ENCODE measurements at places on chromosomes 2 and 18. TPM values are rescaled to one million over a fixed set of nuclear protein-coding genes. Genes with fewer than 3 reads are reported as not detected.

SNED1 gene
- total RNA-seq, result 3.6 TPM

ASPRV1 gene
- total RNA-seq, result 1.3 TPM

DNA sequence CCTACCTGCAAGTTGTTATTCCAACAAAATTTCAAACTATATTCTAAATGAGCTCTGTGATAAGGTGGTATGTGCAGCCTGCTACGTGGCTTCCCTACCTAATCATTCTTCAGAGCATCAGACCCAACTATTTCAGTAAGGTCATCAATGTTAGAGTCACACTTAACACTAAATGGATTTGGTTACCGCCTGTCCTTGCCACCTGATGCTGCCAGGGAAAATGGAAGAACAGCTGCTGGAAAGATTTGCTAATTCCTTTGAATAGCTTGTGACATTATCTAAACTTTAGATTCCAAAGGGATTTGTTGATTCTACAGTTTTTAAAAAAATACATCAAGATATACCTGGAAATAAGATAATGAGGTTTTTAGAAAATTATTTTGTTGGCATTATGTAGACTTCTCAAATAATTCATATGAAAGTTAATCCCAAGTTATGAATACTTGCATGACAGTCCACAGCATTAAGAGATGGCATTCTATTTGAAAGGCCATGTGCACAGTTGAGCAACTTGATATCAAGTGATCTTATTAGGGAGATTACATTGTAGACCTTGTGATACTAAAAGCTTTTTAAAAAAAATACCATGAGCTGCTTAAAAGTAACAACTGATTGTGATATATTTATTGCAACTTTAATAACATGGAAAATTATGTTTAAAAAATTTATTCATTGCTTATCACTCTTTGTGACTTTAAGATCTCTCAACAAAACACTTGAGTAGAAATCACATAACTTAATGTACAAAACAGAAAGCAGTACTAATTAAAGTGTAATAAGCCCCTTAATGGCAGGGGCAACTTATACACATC is 98.3 kb upstream of the UGP2 start:
- no peak overlapping the region for H3K4me3 ChIP-seq
- no peaks in the 10 kb centered on the region for H3K4me1 ChIP-seq
- H3K27ac ChIP-seq, result no peak overlapping the region

DNA sequence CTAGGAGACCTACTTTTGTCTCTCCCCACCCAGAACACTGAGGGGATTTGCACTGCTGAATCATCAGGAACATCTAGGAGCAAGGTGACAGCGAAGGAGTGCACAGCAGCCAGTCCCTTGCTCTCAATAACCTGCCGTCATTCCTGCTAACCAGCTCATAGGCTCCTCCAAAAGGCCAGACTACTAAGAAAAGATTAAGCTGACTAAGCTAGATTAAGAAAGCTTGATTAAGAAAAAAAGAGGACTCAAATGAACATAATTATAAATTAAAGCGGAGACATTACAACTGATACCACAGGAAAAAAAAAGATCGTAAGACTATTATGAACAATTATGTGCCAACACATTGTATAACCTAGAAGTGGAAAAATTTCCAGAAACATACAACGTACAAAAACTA is 1254.8 kb upstream of the CHAC2 start:
- H3K27me3 ChIP-seq, result no peaks in the 10 kb centered on the region
- H3K36me3 ChIP-seq, result no peaks in the 10 kb centered on the region
- no peak overlapping the region for H3K27ac ChIP-seq

DNA sequence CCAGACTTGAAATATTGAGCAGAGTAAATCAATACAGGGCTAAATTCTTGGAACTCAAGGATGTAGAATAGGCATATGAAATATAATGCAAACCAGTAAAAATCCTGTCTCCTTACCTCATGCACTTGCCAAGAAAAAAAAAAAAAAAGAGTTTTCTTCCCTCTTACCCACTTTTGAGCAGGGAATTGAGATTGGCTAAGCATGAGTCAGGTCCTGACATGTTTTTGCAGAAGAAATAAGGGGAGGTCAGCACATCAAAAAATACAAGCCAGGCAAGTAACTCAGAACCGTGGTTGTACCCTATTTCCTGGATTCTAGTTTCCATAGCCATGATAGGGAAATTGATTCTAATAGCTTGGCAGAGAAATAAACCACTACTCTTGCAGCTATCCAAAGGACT is 1526.7 kb downstream of the LRP1B start:
- no peak overlapping the region for H3K4me3 ChIP-seq
- H3K4me1 ChIP-seq, result no peaks in the 10 kb centered on the region
- no peak for DNase-seq
- no peaks in the 10 kb centered on the region for H3K36me3 ChIP-seq
- no peak overlapping the region for H3K27ac ChIP-seq
- H3K27me3 ChIP-seq, result no peaks in the 10 kb centered on the region

GRCh38 chr2:147636886-147637285 is 207.9 kb upstream of the ACVR2A start:
- no peaks in the 10 kb centered on the region for H3K27me3 ChIP-seq
- no peak overlapping the region for H3K27ac ChIP-seq
- H3K4me3 ChIP-seq, result no peak overlapping the region
- no peaks in the 10 kb centered on the region for H3K36me3 ChIP-seq
- DNase-seq, result no peak

DNA sequence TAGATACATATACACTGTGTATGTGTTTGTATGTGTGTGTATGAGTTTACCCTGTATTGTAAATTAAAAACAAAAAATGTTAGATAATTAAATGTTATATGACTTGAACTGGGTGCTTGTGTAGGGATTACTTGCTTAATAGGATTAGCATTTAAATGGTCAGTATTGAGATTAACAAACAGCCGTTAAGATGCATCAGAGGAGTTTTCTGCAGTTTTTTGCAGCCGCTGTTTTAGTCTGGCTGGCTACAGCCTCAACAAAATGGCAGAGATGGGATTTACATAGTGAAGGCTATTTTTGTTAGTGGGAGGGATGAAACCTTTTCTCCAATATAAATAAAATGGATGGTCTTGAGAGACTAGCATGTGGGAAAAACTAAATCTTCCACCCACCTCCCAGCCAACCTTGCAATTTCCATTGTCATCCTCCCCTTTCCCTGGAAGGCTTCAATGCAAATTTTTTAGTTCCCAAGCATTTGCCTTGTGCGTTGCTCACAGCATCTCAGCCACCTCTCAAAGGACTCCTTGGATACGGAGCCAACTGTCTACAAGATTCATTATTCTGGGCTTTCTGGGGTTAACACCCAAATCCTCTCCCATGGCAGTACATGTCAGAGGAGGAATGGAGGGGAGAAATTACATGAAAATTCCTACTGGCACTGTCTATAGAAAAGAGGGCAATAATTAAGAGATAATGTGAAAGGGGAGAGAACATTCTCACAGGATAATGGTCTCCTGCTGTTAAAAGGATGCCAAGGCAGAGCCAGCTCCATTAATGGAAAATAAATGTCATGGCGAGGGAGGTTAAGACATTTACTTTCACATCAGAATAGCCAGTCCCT is 351.9 kb downstream of the CDH2 start:
- no peaks in the 10 kb centered on the region for H3K36me3 ChIP-seq
- no peak overlapping the region for H3K27ac ChIP-seq
- DNase-seq, result no peak
- no peaks in the 10 kb centered on the region for H3K27me3 ChIP-seq

DNA sequence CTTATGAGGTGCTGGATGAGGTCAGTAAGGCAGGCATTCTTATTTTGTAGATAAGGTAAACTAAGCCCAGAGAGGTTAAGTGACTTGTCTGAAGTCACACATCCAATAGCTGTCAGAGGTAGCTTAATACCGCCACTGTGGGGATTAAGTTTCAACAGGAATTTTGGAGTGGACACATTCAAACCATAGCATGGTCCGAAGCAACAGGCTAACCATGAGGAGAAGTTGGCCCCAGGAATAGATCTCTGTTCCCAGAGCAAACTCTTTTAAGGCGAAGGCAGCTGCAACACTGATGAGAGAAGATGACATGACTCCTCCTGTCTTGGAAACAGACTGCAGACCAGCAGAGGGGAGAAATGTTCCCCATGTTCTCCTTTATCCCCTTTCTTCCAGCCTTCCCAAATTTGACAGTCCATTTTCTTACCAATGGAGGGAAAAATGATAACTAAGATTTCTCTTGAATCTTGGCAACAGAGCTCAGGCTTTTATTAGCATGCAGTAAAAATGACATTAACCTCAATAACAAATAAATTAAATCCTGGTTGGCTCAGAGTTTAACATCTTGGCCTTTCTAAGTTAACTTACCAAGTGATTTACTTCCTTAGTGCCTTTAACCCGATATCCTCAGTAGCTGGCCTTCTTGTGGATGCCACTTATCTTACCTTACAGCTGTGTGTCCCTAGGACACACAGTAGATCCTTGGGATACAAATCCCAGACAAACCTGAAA is 67.9 kb upstream of the STPG4 start:
- H3K36me3 ChIP-seq, result no peaks in the 10 kb centered on the region
- H3K27ac ChIP-seq, result no peak overlapping the region
- H3K4me1 ChIP-seq, result no peaks in the 10 kb centered on the region
- H3K27me3 ChIP-seq, result peaks cover 17% of the 10 kb centered on the region
- no peak for DNase-seq

DNA sequence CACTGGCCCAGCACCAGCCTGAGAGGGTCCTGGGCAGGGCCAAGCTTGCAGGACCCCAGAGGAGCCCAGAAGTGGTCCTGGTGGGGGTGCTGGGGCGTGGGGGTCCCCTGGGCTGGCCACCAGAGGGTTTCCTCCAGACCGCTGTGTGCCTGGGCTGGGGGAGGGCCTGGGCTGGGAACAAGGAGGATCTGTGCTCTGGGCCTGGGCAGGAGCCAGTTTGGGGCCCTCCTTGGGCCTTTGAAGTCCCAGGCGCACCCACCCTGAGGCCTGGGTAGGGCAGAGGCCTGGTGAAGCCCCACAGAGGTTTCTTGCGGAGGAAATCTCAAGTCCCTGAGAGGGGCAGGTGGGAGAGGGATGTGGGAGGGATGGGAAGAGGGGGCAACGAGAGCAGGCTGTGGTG is 63.4 kb upstream of the GPC1 start:
- no peak overlapping the region for H3K27ac ChIP-seq
- DNase-seq, result no peak
- H3K4me1 ChIP-seq, result no peaks in the 10 kb centered on the region
- no peak overlapping the region for H3K4me3 ChIP-seq

CHST9 gene
- total RNA-seq, result not detected

PDE11A gene
- total RNA-seq, result not detected

- no peak overlapping the region for H3K4me3 ChIP-seq
- H3K4me1 ChIP-seq, result peaks cover 7% of the 10 kb centered on the region
- DNase-seq, result no peak
These were observed 270.9 kb downstream of the ATAD2B start for GRCh38 chr2:23655934-23656596.

GRCh38 chr2:96832754-96833507 is 10.9 kb downstream of the ANKRD23 start:
- no peak overlapping the region for H3K4me3 ChIP-seq
- H3K4me1 ChIP-seq, result no peaks in the 10 kb centered on the region
- no peak for DNase-seq
- no peak overlapping the region for H3K27ac ChIP-seq
- peaks cover 27% of the 10 kb centered on the region for H3K36me3 ChIP-seq
- no peaks in the 10 kb centered on the region for H3K27me3 ChIP-seq

DNA sequence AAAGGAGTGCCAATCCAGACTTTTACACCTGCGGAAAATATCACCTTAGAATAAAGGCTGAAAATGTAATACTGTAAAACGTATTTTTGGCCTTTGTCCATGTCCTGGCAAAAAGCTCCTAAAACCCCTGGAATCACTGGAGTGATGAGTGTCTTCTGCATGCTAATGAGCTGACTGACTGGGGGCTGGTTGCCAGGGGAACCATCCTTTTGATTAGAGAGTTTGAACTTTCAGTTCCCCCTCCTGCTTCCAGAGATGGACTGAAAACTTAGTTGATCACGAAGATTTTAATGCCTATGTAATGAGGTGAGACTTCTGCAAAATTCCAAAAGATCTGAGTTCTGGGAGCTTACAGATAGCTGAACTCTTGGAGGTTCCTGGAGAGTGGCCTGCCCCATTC is 20.5 kb downstream of the PUM2 start:
- no peak overlapping the region for H3K4me3 ChIP-seq
- peaks cover 73% of the 10 kb centered on the region for H3K36me3 ChIP-seq
- peaks cover 62% of the 10 kb centered on the region for H3K4me1 ChIP-seq
- no peaks in the 10 kb centered on the region for H3K27me3 ChIP-seq
- H3K27ac ChIP-seq, result no peak overlapping the region
- no peak for DNase-seq

ANKRD62 gene
- not detected for total RNA-seq

DNA sequence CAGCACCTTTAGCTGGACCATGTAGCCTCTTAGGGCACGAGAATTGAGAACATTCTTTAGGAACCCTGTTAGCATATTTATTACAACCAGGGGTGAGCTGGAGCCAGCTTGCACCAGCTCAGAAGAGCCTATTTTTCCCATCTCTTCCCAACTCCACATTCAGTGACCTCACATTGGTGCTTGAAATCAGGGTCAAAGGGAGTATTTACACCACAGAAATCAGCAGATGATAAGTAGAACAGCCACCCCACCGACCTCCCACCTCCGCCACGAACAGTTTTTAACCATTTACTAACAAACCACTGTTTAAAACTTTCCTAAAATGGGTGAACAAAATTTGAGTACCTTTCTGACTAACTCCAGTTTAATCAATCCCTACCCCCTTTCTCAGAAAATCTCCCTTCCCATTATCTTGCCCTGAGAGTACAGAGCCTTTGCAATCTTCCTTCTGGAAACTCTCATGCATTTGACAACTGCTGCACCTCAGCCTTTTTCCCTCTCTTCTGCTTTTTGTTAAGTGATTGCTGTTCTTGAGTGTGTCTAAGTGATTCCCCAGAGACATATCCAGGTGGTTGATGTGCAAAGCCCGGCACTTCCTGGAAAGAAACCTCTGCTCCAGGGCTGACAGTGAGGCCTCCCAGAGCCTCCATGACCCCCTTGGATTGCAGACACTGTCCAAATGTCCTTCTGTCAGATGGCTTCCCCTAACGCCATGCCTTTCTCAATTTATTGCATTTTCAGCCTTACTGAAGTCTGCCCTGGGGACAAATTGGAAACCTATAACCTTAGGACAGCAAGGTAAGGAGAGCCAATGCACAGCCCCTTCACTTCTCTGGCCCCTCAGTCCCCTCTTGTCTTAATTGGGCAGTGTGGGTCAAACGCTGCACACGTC is 389.5 kb upstream of the TNP1 start:
- peaks cover 11% of the 10 kb centered on the region for H3K27me3 ChIP-seq
- DNase-seq, result no peak
- H3K27ac ChIP-seq, result no peak overlapping the region
- H3K4me3 ChIP-seq, result no peak overlapping the region
- H3K36me3 ChIP-seq, result no peaks in the 10 kb centered on the region

SCN1A gene
- not detected for total RNA-seq

DNA sequence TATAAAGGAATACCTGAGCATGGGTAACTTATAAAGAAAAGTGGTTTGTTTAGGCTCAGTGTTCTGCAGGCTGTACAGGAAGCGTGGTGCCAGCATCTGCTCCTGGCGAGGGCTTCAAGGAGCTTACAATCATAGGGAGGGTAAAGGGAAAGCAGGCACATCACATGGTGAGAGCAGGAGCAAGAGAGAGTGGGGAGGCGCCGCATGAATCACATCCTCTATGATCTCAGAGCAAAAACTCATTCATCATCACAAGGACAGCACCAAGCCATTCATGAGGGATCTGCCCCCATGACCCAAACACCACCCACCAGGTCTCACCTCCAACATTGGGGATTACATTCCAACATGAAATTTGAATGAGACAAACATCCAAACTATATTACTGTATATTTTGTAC is 32.5 kb downstream of the R3HDM1 start:
- DNase-seq, result no peak
- H3K4me1 ChIP-seq, result peaks cover 4% of the 10 kb centered on the region
- peaks cover 13% of the 10 kb centered on the region for H3K36me3 ChIP-seq
- no peaks in the 10 kb centered on the region for H3K27me3 ChIP-seq

Data from activated CD8-positive, alpha-beta memory T cell treated with anti-CD3 and anti-CD28 coated beads, Interleukin-2, amount 10 ng/mL, durations not matched to agents 7 days and 5 days (primary cell).